Bronchial epithelial cell (primary cell): ENCODE measurements at places on chromosomes 12 and 14. TPM values are rescaled to one million over a fixed set of nuclear protein-coding genes. Genes with fewer than 3 reads are reported as not detected.
A peak's percentile ranks its signal among the peaks of the same experiment; 100 is the strongest.

DNA sequence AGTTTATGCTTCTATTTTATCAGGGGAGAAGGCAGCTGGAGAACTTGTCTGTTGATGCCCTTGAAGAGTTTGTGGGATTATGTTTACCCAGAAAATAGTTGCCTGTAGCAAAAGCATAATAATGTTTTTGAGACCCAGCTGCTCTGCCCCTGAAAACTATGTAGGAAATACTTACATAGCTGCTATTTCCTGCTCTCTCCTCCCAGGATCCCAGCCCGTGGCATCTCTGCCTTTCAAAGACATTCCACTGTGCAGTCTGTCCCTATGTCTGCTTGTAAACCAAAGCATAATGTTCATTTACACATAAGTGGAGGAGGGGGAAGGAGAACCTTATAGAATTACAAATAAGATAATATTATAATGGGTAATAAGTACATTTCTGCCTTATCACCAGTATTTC is 198.7 kb downstream of the SYT1 start:
- DNase-seq: no peak

- DNase-seq: no peak
These were observed 497.2 kb downstream of the FLRT2 start for GRCh38 chr14:86027144-86027543.

DNA sequence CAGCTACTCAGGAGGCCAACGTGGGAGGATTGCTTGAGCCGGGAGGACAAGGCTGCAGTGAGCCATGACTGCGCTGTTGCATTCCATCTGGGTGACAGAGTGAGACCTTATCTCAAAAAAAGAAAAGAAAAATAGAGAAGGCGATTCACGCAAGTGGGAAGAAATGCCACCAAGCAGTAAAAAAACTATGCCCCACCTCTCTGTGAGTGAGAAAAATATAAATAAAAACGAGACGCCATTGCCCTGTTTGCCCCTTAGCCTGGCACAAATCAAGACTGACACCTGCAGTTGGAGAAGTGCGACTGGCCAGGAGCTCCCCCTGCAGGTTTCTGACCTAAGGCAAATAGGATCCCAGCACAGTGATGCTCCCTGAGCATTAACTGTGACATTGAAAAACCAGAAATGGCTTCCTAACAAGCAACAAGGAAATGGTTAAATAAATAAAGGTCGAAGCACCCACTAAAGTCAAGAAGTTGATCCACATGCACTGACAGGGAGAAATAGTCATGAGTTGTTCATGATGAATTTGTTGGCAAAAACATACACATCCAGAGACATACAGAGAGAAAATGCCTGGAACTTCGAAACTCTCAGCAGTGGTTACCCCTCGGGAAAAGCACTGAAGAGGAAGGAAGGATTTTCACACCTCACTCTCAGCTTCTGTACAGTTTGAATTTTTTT is 21.1 kb downstream of the GSC start:
- peak; percentile 2 for DNase-seq

DNA sequence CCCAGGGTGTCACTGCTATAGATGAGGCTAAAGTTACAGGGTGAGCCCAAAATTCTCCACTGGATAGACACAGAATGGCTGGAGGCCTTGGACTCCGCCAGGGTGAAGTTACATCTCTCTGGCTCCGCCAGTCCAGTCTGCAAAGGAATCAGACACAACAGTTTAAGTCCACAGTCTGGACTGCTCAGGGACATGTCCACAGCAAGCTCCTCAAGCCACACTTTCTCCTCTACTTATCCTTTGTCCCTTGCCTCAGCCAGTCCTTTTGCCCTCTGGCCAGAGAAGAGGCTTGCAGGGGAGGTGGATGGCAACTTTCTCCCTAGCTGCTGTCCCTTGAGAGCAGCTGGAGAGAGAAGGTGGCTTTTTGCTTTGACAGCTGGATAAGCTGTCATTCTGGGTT is 28.0 kb downstream of the PTPRB start:
- no peak for DNase-seq

- DNase-seq: peak; percentile 84
These were observed 16.0 kb upstream of the RNASE10 start for GRCh38 chr14:20489093-20489994.

KRT72 gene
- not detected in 2 replicates for total RNA-seq

CIROP gene
- not detected in 2 replicates for total RNA-seq

- peak; percentile 32 for DNase-seq
These were observed 428.2 kb downstream of the ATP23 start for GRCh38 chr12:58369576-58369975.

- no peak for DNase-seq
These were observed 60.3 kb downstream of the RIN3 start for GRCh38 chr14:92573761-92574498.

KLHDC1 gene
- total RNA-seq: 0.90 and 1.1 TPM in 2 replicates

GRCh38 chr12:17383321-17383720 is 706.7 kb downstream of the RERGL start:
- no peak for DNase-seq

DNA sequence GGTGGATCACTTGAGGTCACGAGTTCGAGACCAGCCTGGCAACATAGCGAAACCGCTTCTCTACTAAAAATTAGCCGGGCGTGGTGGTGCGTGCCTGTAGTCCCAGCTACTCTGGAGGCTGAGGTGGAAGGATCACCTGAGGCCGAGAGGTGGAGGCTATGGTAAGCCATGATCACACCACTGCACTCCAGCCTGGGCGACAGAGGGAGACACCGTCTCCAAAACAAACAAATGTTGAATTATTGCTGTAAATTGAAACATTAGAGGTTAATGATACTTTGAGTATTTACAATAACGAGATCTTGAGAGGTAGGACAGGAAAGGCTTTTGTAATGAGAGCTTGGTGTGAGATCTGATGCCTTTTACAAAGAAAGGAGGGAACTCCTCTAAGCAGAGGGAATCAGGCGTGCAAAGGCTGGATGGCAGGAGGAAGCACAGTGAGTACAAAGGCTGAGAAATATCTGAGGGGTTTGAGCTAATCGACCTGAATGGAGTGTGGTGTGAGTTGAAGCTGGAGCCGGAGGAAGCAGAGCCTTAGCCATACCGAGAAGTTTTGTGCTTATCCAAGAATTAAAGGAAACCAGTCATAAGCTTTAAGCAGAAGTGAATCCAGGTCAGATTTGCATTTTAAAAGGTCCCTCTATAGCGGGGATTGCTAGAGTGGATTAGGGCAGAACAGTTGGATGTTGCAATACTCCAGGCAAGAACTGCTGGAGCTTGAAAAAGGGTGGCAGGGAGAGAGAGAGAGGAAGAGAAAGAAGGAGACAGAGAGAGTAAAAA is 1.1 kb downstream of the RHNO1 start:
- peak; percentile 15 for DNase-seq

- DNase-seq: no peak
These were observed 678 bp downstream of the TRMT61A start for GRCh38 chr14:103529383-103530365.

DNA sequence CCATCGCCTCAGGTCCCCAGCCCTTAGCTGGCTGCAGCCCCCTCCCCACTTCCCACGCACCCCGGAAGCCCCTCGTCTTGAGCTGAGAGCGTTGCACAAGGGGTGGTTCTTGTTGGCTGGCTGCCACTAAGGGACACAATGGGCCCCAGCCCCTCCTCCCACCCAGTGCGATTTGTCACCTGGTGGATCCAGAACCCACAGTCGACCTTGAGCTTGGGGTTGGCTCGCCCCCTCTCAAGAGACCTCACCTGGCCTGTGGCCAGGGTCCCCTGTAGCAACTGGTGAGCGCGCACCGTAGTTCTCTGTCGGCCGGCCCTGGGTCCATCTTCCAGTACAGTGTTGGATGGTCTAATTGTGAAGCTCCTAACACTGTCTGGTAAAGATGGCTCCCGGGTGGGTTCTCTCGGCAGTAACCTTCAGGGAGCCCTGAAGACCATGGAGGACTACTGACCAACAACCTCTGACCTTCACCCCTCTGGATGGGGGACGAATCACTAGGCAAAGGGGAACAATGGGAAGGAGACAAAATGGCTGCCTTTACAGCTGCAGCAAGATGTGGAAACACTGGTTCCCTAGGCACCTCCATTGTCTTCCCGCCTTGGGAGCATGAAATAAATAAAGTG is 6.6 kb downstream of the PHB2 start:
- DNase-seq: no peak

DERA gene
- 58.4 and 83.3 TPM in 2 replicates for total RNA-seq

RPS6KL1 gene
- 1.5 and 6.1 TPM in 2 replicates for total RNA-seq

DDN gene
- total RNA-seq: 0.13 and 0.26 TPM in 2 replicates

DNA sequence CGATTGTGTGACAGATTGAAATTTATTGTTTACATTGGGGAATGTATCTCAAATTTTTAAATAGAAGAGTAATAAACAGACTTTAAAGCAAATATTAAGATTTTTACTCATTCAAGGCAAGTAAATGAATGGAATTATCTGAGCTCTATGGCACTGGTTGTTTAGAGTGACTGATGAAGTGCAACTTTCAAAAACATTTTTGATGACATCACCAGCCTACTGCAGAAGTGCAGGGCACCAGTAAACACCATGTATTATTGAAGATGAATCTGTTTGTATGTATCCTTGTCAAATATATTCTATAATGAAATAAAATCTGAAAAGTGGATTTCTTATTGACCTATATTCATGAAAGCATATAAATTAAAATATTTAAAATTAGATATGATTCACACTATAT is 124.0 kb upstream of the EVL start:
- DNase-seq: no peak

- no peak for DNase-seq
These were observed 70.7 kb upstream of the DDX11 start for GRCh38 chr12:31002999-31003398.

GRCh38 chr14:71726580-71727021 is 205.6 kb upstream of the RGS6 start:
- no peak for DNase-seq

REP15 gene
- total RNA-seq: 0.51 and 0.53 TPM in 2 replicates

DNA sequence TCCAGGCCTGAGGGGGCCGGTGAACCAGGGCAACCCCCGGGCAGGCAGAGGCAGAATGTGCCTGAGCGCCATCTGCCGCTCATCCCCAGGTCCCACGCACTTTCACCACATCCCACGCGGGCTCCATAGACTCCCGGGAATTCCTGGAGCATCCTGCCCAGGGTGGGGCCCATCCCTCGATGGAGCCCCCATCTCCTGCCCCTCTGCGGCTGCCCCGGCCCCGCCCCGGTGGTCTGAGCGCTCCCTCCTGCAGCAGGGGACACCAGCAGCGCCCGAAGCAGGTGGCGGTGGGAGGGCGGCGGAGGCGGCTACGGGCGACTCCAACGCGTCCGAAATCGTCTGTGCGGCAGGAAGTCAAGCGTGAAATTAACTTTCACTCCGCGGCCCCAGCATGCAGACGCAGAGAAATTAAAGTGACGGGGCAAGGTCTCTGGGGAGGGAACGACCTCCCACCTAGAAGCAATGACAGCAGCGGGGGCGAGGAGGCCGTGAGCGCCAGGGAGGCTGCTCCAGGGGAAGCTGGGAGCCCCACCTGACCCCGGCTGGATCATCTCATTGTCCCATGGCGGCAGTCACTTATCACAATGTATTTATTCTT is 122.2 kb downstream of the NCOR2 start:
- DNase-seq: no peak

- peak; percentile 97 for DNase-seq
These were observed 102.7 kb downstream of the UNC79 start for GRCh38 chr14:93533437-93533836.
